HepG2 (cell line): ENCODE measurements at places on chromosomes 3 and 15. TPM values are rescaled to one million over a fixed set of nuclear protein-coding genes. Genes with fewer than 3 reads are reported as not detected.

Gene BNC1
- not detected in 2 replicates for polyA plus RNA-seq

Gene CALML4
- 3.1 and 3.6 TPM in 2 replicates for polyA plus RNA-seq

- no peak for DNase-seq
- H3K27me3 ChIP-seq: no peaks in the 10 kb centered on the region; the same call in 2 of the 3 replicates
- no peaks in the 10 kb centered on the region for H3K36me3 ChIP-seq
- no peaks in the 10 kb centered on the region for H3K4me1 ChIP-seq
- no peak overlapping the region for H3K4me3 ChIP-seq
These were observed 10.0 kb downstream of the MYO5A start for GRCh38 chr15:52518487-52519371.

- H3K4me1 ChIP-seq: no peaks in the 10 kb centered on the region
- no peak overlapping the region for H3K27ac ChIP-seq
- no peak for DNase-seq
- H3K36me3 ChIP-seq: no peaks in the 10 kb centered on the region
These were observed 59.5 kb downstream of the CPA3 start for GRCh38 chr3:148924562-148924961.

DNA sequence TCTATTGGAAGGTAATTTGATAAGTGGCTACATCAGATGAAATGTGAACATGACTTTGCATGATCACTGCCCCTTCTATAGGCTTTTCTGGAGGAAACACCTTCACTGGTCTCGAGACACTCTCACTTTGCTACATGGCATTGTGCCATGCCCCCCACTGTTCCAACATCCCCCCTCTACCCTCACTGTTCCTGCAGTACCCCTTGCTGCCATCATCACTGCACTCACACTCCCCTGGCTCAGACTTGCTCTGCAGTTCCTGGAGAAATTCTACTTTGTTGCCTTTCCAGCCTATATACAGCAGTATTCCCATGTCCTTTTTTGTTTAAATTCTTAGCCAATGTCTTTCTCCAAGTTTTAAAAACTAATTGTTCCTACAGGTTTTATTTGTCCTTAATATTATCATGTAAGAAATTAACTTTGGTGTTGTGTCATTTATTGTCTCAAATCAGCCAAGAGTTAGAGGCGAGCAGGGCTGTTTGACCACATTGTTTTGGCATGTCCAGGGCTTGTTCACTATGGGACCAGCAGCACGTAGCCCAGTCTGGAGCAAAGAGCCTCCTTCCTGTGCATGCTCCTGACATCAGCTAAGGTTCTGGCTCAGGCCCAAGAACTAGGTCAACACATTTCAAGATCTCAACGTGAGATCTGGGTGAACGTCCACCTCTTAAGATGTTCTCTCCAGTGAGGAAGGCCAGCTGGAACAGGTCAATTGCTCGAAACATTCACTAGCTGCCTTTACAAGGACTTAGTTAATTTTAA is 246.4 kb downstream of the SLC9A9 start:
- no peak for DNase-seq
- H3K27ac ChIP-seq: no peak overlapping the region
- H3K36me3 ChIP-seq: no peaks in the 10 kb centered on the region
